ENCODE measurements at places on chromosomes 12 and 14.

- no peak for DNase-seq
Measured at GRCh38 chr12:106031761-106032622, 106.8 kb downstream of the NUAK1 start.

DNA sequence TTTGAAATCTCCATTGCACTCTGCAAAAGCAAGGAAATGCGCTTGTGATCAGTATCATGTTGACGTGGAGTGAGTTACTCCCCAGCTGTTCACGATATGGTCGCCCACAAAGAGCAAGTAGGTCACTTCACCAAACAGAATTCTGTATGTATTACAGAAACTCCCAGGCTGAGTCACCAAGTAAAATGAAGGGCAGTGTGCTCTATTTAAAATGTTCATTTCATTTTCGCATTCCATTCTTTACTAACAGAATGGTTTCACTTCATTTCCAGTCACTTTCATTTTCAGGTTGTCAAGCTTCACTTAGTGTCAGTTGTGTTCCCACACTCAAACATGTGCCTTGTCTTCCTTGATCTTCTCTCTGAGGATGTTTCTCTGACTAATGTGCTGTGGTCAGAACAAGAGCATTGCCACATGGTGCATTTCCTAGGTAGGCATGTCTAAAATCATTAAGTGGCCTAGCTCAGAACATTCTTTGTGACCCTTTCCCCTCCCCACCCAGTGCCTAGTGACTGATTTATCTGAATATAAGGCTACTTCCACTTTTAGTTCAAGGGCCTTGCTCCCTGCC lies 391.2 kb downstream of the RAD51B start:
- DNase-seq, result no peak

- DNase-seq, result no peak
Measured at GRCh38 chr12:112353393-112353792, 28.8 kb downstream of the HECTD4 start.

GRCh38 chr14:20873370-20874177 lies 17.6 kb upstream of the RNASE3 start:
- DNase-seq, result peak; percentile 23

DNA sequence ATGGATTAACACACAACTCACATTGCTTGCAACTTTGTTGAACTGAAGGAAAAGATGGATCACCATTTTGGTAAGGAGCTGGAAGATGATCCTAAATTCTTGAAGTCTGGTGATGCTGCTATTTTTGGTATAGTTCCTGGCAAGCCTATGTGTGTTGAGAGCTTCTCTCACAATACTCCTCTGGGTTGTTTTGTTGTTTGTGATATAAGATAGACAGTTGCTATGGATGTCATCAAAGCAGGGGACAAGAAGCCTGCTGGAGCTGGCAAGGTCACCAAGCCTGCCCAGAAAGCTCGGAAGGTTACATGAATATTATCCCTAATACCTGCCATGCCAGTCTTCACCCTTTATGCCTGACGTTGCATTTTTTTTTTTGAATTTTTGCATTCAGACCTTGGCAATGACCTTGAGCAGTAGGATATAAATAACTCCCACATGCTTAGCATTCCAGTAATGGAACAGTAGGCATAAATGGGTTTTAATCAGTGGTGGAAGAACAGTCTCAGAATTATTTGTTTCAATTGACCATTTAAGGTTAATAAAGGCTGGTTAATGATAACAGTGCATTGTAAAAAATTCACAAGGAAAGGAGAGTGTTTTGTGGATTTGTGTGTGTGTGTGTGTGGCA lies 129.0 kb upstream of the SEL1L start:
- DNase-seq, result no peak

- no peak for DNase-seq
Measured at GRCh38 chr12:120490833-120491512, 4.9 kb upstream of the DYNLL1 start.

DNA sequence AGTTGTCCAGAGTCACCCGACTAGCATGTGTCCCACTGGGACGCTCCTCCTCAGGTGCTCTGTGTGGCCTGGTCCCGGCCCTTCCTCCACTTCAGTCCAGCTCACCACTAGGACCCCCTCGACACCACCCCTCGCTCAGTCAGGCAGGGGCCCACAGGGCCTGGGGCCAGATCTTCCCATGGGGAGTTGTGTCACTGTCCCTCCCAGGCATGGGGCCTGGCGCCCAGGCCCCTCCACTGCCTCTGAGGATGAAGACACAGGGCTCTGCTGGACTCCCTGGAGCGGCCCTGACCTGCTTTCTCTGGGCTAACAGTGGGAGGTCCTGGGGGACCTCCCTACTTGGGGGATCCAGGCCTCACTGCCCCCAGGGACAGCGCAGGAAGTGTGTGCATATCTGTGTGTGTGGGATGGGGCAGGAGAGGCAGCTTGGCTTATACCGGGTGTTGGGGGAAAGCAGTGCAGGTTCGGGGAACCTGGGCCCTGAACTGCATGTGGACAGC lies 43.8 kb downstream of the KRT80 start:
- DNase-seq, result no peak

- DNase-seq, result no peak
Measured at GRCh38 chr12:105322070-105322469, 8.4 kb upstream of the C12orf75 start.

GRCh38 chr12:114917307-114917706 lies 233.3 kb upstream of the TBX3 start:
- DNase-seq, result no peak

GRCh38 chr14:75315144-75315543 lies 36.5 kb downstream of the FOS start:
- peak; percentile 45 for DNase-seq

- peak; percentile 77 for DNase-seq
Measured at GRCh38 chr12:84911271-84912197, 1.1 kb downstream of the SLC6A15 start.

DNA sequence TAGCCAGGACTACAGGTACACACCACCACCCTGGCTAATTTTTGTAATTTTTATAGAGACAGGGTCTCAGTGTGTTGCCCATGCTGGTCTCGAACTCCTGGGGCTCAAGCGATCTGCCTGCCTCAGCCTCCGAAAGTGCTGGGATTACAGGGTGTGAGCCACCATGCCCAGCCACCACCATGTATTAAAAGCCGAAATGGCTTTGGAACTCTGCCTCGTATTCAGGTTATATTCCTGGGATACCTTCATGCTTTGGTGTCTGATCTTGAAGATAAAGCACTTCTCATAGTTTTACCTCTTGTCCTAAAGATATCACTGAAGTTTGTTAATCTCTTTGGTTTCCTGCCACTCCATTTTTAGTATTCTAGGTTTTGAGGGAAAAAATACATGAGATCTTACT lies 47.2 kb downstream of the MYO1H start:
- DNase-seq, result no peak

DNA sequence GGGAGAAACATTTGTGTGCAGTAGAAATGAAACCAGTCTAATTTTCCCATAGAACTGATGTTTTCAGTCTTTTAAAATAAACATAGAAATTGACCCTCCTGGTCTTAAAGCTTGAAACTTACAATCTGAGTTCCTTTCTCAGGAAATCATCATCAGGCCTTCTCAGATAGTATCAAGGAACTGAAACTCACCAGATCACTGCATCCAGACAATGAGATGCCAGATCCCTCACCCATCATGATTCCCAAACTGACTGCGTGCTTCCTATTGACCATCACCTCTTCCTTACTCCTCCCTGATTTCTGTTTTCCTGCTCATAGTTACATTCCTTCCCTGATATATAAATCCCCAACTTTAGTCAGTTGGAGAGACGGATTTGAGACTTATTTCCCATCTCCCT lies 195.0 kb upstream of the AMIGO2 start:
- no peak for DNase-seq

DNA sequence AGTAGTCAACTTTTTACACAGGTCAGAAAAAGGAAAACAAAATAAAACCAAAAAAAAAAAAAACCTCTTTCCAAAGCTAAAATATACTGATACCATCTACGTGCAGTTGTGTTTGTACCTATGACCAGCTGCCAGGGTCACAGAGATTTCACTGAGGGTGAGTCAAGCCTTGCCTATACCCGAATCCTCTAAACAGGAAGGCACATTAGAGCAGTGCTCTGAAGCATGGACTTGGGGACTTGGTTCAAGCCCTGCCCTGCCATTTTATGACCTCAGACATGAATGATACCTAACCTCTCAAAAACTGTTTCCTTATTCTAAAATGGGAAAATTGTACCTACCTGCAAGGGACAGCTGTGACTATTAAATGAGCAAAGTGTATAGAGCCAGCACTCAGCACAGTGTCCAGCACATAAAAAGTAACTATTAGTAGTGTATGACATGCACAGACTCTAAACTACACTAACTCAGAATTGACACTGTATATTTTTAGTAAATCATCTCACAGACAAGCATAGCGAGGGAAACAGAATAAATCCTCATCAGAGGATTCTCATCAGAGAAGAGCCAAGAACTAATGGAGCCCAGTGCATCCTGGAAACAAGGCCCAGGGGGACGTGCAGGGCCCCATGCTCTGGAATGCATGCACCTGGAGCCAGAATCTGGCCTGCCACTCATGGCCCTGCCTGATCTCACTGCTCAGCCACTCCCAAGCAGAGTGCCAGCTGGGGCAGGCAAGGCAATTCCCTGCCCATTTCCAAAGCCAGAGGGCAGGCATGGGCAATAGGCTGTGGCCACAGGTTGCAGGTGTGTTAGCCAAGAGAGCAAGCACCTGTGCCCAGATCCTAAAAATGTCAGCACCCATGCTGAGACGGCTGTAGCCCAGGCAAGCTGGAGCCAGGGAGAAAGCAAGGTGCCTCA lies 57.0 kb downstream of the NT5DC3 start:
- no peak for DNase-seq

- no peak for DNase-seq
Measured at GRCh38 chr12:25242981-25243679, 7.6 kb downstream of the KRAS start.

DNA sequence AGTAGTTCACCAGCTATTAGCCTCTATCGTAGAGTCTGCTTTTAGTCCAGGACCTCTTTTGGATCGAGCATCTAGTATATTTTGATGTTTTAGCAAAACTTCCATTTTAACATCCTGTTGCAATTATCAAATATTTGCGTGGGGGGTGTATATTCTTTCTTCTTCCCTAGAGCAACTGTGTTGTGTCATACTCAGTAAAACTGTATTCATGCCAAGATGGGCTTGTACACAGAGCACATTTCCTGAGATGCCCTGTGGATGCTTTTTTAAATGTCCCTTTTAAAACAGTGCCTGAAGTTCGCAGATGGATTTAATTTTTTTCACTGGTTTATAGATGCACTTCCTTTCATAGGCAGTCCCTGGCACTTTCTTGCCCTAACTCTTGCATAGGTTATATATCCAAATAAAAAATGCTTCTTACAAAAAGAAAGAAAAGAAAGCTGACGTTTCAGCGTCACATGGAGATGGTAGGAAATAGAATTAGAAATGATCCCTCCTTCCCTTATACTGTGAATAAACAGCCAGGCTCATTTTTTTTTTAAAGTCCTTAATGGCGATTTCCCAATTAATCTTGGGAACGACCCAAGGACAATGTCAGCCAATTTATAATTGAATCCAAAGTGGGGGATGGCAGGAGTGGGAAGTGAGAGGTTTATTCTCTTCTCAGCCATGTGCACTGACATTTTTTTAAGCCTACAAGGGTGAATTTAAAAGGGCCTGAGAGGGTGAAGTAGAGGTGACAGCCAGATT lies 247.0 kb downstream of the SLC41A2 start:
- peak; percentile 42 for DNase-seq

DNA sequence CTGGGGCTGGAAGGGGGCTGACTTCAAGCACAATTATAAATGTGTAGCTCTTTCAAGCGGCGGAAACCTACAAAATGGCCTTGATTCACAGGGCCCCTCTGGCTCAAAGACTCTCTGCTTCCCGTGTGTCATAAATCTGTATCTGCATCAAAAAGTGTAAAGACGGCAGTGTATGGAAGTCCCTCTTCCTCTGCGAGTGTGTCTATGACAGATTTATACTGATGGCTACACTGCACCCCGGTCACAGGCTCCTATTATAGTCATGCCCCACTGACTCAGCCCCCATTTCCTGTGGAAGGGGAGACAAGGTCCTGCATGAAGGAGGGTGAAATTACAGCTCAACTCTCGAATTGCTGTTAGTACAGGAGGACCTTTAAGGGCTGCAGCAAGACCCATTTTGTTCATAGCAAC lies 68.6 kb downstream of the HMGA2 start:
- no peak for DNase-seq

DNA sequence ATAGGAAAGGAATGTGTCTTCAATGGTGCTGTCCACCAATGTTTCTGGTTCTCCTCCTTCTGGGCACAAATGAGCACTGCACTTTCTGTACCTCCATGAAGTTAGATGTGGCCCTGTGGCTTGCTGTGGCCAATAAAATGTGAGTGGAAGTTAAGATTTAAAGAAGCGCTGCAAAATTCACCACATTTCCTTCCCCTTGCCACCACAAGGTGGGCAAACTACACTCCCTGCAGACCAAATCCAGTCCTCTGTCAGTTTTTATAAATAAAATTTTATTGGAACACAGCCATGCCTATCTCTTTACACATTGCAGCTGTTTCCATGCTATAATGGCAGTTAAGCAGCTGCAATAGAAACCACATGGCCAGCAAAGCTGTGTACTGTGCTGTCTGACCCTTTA lies 141.4 kb upstream of the TMPO start:
- no peak for DNase-seq

DNA sequence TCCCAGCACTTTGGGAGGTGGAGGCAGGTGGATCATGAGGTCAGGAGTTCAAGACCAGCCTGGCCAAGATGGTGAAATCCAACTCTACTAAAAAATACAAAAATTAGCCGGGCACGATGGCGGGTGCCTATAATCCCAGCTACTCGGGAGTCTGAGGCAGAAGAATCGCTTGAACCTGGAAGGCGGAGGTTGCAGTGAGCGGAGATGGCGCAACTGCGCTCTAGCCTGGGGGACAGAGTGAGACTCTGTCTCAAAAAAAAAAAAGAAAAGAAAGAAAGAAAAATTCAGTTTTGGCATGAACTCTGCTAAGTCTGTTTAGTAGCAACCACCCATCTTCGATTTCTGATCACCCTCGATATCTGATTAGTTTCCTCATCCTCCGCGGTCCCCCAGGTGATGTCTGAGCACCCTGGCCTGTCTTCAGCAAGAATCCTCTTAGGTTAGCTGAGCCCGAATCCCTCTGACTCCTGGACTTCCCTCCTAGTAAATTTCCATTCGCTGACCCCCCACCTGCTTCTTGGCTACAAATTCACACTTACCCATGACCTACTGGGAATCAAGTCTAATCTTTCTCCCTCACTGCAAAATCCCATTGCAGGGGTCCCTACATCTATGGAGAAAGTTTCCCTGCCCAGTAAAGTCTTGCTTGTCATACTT lies 879 bp upstream of the HSPB8 start:
- DNase-seq, result no peak

DNA sequence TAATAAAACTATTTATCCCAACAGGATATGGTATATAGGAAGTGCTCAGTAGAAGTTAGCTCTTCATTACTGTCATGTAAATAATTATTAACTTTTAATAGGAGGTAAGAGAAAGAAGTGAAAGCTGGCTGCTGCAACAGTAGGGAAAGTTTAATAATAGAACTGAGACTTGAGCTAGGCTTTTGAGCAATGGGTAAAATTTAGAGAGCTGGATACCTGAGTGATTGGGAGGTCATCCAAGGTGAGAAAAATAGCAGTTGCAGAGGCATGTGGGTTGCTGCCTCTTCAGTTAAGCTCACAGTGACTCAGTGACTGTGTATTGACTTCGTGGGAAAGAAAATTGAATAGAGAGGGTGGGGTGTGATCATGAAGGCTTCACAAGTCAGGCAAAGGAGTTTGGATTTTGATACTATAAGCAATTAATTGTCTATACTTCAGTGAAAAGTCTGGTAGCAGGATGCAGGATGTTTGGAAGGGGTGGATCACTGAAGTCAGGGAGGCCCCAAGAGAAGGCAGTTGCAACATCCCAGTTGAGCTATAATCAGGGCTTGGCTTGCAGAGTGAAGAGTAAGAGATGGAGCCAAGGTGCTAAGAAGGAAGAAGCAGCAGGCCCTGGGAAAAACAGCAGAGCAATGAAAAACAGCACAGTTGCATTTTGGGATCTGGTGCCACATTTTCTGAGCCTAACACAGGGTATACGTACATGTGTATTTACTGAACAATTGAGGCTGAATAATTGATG lies 172.0 kb upstream of the FRMD6 start:
- DNase-seq, result no peak
